ENCODE measurements at places on chromosomes 7 and 10.

GRCh38 chr10:58740620-58741369, 228.1 kb downstream of the BICC1 start:
- no peak overlapping the region for H3K27ac ChIP-seq
- H3K36me3 ChIP-seq, result no peaks in the 10 kb centered on the region
- H3K4me1 ChIP-seq, result no peaks in the 10 kb centered on the region
- no peak for DNase-seq

GRCh38 chr7:49596701-49597491, 176.5 kb upstream of the VWC2 start:
- no peaks in the 10 kb centered on the region for H3K36me3 ChIP-seq
- H3K27ac ChIP-seq, result no peak overlapping the region
- DNase-seq, result no peak
- no peak overlapping the region for H3K4me3 ChIP-seq

DNA sequence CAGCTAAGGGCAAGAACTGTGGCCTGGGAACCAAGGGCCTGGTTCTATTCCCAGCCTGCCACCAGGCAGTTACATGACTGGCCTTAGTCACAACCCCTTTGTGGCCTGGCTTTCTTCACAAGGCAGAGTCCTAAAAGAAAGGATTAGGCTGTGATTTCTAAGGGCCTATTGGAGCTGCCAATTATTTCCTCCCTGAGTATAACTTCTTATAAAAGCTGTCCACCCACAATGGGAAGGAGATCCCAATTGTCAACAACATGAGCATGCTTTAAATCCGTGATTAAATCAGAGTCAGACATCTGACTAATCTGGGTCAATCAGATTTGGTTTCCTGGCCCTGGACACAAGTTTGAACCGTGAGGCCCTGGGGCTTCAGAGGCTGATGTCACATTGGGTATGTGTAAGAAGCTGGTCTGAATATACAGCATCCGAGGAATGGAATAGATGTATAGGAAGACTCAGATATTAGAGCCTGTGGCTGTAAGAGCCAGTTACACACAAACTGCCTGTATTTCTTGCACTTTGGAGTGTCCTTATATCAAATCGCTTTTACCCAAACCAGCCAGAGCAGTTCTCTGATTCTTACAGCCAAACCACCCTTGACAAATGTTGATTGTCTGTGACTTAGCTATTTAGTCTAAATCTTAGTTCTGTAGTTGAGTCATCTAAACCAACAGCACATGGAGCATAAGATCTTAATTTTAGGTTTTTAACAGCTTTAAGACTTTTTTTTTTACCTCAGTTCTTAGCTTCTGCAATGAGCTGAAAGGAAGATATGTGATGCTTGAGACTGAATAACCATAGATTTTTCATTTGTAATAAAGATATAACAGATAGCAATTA, 61.3 kb downstream of the ABCB4 start:
- H3K4me3 ChIP-seq, result no peak overlapping the region
- H3K4me1 ChIP-seq, result no peaks in the 10 kb centered on the region
- DNase-seq, result no peak
- no peaks in the 10 kb centered on the region for H3K36me3 ChIP-seq
- H3K27ac ChIP-seq, result peak overlapping the region; percentile 42

GRCh38 chr10:115093286-115093775, at the start of gene ATRNL1:
TSS of gene ATRNL1 (plus strand) at chr10:115093365. CDS start at chr10:115093751, 386 bp downstream.
- no peak within 1 kb of the TSS for H3K27ac ChIP-seq
- H3K4me3 ChIP-seq, result peak within 1 kb of the TSS; percentile 48
- H3K36me3 ChIP-seq, result no peaks in the 10 kb centered on the region
- no peak for DNase-seq
- H3K4me1 ChIP-seq, result no peaks in the 10 kb centered on the region

DNA sequence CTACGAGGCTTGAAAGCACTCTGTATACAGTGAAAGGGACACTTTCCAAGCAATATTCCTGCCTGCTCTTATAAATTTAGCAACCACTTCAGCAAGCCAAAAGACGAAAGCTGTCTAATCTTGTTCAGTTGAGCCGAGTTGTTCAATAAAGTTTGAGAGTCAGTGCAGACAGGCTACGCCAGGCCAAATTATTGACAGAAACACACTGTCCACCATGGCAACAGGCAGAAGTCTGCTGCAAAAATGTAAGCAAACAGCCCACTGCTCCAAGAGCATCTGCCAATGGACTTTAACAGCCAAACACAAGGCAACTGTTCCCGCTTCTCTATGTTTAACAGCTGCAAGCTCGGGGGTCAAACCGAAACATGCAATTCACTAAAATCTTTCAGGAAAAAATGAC, 85.7 kb downstream of the GLI3 start:
- no peak for DNase-seq
- no peaks in the 10 kb centered on the region for H3K27me3 ChIP-seq
- no peaks in the 10 kb centered on the region for H3K4me1 ChIP-seq
- H3K4me3 ChIP-seq, result no peak overlapping the region
- H3K36me3 ChIP-seq, result no peaks in the 10 kb centered on the region

Measured in tibial nerve (tissue), 4 donors.